ENCODE measurements at places on chromosomes 6 and 20.
A peak's percentile ranks its signal among the peaks of the same experiment; 100 is the strongest.

DNA sequence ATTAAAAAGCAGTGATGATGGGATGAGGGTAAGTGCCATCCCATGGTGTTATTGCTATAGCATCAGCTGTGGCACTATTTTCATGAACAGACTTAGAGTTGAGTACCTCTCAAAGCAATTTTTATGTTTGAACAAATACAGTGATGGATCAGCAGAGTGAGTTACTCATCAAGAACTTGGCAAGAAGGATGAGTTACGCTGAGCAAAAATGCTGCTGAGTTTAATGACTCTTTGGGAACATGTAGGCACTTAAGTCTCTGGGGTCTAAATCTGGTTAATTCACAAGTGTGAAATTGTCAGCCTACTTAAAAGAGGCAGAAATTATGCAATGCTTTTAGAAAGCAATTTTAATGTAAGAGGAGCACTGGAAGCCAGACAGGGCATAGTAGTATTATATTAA lies 78.5 kb upstream of the AHI1 start:
- DNase-seq: peak; percentile 56

- DNase-seq: no peak
Observed at GRCh38 chr20:51720854-51721253, 47.3 kb downstream of the ATP9A start.

- DNase-seq: no peak
Observed at GRCh38 chr6:165511807-165512206, 151.2 kb downstream of the PDE10A start.

DNA sequence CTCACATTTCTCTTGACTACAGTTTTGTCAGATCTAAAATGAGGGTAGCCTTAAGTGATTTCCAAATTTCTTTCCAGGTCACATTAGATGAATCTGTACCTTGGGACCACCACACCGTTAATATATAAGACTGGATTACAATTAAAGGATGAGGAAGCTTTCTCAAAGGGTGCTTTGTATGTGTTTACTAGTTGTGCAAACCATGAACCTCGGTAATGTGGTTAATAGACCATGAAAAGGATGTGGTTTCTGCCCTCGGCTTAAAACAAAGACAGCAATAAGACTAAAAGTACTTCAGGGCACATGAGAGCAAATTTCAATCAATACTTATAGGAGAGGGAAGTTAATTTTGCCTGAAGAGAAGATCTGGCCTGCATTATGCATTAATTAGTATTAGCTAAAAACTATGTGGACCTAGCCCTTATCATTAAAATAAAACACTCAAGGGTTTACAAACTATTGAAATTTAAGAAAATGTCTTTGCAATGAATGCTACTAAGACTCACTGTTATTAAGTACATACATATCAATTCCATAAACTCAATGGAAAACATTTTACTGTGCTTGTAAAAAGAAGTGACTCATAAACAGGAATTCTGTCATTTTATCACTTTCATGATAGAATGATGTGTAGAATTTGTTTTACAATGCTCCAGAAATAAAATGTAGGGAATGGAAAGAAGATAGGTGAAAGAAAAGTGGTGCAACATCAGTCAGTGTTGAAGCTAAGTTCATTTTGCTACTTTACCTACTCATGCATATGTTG lies 936 bp upstream of the TMX4 start:
- no peak for DNase-seq

DNA sequence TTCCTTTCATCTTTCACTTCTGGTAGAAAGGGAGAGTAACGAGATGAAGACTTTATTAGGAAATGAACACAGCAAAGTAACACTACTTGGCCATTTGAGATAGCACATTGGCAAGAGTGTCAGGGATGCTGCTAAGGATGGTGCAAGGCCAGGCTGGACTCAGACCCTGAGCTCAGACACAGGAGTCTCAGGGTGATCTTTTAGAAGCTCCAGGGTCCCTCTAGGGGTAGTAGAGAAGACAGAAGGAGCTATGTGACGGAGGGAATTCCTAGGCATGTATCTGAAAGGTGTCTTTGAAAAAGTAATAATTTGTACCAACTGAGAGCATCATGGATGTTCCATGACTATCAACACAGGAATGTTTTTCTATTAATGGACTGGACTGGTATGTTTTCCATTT lies 436.5 kb downstream of the DHX35 start:
- DNase-seq: no peak

DNA sequence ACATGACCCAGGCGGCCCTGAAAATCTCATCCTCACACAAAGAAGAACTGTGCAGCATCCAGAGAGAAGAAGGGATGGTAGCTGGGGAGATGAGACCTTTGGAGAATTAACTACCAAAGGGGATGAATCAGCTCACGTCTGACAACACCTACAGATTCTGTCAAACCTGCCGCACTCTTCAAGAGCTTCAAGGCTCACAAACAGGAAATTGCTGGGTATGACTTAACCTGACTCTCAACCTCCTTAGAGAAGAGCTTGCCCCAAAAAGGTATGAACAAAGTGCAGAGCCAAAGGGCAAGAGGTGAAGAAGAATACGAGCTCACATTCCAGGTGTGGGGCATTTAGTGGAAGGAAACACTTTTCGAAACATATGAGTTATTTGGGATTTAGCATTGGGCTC lies 139.8 kb downstream of the BACH2 start:
- DNase-seq: peak; percentile 88

GRCh38 chr20:50920997-50921396 lies 10.2 kb downstream of the ADNP start:
- DNase-seq: peak; percentile 48

GRCh38 chr6:106158816-106159215 lies 72.7 kb downstream of the PRDM1 start:
- DNase-seq: no peak

GRCh38 chr20:51800060-51800871 lies 2.1 kb downstream of the SALL4 start:
- peak; percentile 26 for DNase-seq

DNA sequence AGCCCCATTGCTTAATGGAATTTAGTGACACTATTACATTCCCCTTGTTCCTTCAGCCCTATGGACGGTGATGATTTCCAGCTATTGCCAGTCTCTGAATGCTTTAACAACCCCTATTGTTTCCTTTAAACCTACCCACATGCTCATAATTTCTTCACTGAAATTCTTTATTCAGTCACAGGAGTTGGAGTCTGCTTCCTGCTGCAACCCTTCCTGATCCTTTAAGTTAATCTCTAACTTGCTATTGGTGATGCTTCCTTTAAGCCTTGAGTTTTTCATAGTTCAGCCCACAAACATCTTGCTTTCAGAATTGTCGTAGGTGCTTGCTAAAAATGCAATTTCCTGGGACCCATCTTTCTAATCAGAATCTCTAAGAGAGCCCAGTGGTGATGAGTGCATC lies 66.3 kb upstream of the TNFAIP3 start:
- no peak for DNase-seq

DNA sequence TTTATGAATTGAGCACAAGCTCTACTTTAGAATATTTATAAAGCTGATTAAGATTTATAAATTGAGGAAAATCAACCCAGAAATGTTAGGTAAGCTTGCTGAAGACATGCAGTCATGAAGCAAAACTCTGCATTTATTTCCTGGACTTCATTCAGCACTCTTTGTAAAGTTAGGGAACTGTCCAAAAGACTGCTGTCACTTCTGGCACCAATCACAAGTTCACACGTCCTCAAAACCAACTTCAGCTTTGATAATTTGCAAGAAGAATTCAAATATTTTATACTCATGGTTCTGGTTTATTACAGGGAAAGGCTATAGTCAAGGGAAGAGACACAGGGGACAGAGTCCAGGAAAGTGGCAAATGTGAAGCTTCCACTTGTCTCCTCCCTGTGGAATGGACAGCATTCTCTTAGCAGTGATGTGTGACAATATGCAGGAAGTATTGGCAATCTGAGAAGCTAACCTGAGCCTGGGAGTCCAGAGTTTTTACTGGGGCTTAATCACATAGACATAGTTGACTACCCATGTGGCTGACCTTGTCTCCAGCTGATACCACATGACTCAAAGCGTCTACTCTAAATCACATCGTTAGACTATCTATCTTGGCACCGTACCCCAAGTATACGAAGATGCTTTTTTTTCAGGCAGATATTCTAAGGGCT lies 85.4 kb downstream of the PPP1R14C start:
- DNase-seq: no peak

- DNase-seq: no peak
Observed at GRCh38 chr20:51579137-51579536, 36.6 kb upstream of the NFATC2 start.

DNA sequence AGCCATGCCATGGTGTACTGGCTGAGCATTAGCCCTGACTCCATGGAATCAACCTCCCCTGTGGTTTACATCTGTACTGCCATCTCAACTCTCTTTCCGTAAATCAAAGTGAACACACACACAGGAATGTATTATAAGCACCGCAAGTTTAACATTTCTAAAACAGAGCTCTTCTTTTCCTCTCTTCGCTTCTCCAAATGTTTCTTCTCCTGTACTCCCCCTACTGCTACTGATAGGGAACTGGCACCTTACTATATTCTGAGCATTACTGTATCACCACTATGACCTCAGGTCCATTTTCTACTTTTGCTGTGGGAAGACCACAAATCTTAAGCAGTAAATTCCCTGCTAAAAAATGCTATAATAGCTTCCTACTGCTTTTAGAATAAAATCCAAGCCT lies 101.2 kb downstream of the NUS1 start:
- peak; percentile 10 for DNase-seq

DNA sequence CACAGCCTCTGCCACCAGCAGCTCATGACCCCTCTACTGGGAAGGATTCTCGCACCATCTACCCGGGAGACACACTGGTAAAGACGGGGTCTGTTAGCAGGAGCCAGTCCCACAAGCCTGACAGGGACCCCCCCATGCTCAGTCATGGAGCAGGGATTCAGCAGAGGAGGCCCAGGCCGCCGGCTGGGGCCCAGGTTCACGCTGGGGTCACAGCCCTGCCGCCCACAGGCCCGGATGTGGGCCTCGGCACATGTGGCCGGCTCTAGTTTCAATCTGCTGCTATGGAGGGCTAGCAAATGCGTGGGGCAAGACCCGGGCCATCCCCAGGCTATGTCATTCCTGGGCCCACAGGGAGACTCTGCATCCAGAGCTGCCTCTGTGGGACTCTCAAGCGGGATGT lies 25.1 kb downstream of the PXDC1 start:
- no peak for DNase-seq

GRCh38 chr20:609371-609964 lies 641 bp downstream of the TCF15 start:
- no peak for DNase-seq

- DNase-seq: no peak
Observed at GRCh38 chr6:5199283-5199682, 61.5 kb downstream of the LYRM4 start.

GRCh38 chr6:27770724-27771123 lies 141.5 kb downstream of the OR2B2 start:
- no peak for DNase-seq

- no peak for DNase-seq
Observed at GRCh38 chr20:63979557-63980316, at the start of gene SAMD10. SAMD10 (minus strand) TSS chr20:63979642; CDS start chr20:63979467, 175 bp downstream.

DNA sequence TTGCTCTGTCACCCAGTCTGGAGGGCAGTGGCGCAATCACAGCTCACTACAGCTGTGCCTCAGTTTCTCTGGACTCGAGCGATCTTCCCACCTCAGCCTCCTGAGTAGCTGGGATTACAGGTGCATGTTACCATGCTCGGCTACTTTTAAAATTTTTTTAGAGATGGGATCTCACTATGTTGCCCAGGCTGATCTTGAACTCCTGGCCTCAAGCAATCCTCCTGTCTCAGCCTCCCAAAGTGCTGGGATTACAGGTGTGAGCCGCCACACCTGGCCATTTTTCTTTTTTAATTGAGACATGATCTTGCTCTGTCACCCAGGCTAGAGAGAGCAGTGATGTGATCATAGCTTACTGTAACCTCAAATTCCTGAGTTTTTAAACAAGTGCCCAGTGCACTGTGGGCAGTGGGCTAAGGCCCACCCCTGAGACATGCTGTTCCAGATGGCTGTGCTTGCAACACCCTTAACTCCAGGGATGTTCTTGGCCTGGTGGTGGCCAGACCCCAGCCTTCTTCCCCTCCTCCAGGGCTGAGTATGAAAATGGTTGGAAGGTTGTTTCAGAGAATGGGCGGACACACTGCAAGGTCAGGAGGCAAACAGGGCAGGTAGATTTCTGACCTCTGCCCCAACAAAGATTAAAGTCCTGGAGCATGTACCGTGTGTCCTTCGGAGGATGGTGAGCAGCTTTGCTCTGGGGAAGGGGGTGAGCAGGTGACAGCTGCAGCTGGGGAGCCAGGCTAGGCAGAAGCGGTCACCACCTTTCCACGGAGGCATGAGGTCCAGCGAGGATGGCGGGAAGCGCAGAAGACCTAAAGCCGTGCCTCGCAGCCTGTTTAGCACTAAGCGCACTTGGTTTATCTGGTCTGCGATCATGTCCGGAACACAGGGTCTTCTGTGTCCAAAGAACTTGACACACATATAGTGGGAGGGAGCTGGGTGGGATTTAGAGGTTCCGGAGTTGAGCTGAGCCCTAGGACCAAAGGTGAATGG lies 1.4 kb upstream of the FAM83C start:
- DNase-seq: no peak

DNA sequence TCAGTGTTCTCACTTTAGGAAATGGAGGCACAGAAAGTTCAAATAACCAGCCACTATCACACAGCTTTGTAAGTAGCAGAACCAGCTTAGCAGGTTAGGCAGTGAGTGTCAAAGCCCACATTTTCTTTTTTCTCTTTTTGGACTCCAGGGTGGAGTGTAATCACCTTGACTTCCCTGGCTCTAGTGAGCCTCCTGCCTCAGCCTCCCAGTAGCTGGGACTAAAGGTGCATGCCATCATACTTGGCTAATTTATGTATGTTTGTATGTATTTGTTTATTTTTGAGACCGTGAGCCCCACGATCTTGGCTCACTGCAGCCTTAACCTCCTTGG lies 7.8 kb upstream of the NCOA3 start:
- peak; percentile 74 for DNase-seq

- no peak for DNase-seq
Observed at GRCh38 chr6:11722805-11723631, 55.6 kb downstream of the ADTRP start.

Measured in bronchial epithelial cell (primary cell).